Karpas-422 (cell line): ENCODE measurements at places on chromosomes 4 and X. TPM values are rescaled to one million over a fixed set of nuclear protein-coding genes. Genes with fewer than 3 reads are reported as not detected.

CFAP299 gene
- total RNA-seq = not detected in 2 replicates

MBNL3 gene
- total RNA-seq = 6.9 and 22.2 TPM in 2 replicates

- DNase-seq = no peak
Measured at GRCh38 chr4:48777739-48778138, 2.3 kb downstream of the FRYL start.

DNA sequence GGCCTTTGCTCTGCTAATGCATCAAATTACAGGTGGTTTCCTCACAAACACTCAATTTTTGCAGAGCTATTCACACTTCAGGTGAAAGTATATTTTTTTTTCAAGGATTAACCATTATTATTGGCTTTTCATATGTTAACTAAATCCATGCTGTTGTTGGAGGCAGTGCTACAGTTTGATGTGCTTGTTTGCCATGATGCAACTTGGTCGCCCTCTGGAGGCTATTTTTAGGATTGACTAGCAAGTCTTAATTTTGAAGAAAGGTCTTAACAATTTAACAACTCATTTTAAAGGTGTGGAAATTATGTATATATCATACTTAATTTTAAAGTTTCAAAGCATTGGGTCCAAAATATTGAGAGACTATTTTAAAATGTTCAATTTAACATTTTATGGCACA, 168.8 kb upstream of the FAM47A start:
- peak; percentile 74 for DNase-seq

GRCh38 chr4:1987721-1988326, 20.9 kb downstream of the NELFA start:
- no peak for DNase-seq
